Ureter (tissue), 1 donor: ENCODE measurements at places on chromosomes 6 and 20.

DNA sequence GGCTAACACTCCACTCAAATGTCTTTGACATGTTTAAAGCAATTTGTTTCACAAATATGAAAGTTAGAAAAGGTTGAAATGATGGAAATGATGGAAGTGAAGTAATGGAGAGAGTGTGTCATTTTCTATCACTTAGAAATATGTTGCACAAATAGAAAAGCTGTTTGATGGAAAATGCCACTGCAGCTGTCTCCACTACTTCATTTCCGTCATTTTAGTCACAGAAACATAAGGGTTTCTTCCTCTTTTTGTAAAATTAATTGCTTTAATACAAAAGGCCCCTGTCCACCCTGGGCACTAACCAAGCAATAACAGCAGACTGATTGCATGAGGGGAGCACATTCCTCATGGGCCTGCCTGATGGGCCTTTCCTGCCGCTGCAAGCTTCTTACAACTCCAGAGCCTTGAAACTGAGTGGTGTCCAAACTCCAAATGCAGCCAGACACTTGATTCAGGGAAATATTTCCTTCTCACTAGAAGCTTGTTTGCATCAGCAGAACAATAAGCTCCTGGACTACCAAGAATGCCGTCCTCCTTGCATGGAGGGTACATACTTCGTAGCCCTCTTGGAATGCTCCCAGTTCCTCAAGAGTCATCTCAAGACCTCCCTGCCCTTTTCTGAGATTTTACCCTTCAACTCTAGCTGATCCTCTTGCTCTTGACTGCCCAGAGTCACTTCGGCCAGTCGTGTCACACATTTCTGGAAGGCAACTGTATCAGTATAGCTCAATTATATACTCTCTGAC, 36.1 kb downstream of the F13A1 start:
- no peak for DNase-seq

DNA sequence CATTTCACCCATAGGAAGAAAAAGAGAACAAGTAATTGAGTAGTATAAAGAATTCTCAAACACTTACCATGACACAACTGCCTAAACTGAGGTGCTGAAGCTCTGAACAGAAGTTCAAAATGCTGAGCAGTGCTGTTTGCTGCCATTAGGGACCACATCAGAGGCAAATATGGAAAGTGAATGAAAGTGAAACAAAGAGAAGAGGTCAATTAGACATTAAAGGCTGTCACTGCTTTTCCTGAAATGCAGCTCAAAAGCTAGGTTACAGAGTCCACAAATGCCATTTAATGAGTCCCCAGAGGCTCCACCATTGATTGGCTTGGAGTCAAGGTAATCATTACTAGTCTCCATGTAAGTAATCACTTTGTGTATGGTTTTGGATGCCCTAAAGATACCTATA, 46.1 kb downstream of the POU3F2 start:
- DNase-seq, result no peak

DNA sequence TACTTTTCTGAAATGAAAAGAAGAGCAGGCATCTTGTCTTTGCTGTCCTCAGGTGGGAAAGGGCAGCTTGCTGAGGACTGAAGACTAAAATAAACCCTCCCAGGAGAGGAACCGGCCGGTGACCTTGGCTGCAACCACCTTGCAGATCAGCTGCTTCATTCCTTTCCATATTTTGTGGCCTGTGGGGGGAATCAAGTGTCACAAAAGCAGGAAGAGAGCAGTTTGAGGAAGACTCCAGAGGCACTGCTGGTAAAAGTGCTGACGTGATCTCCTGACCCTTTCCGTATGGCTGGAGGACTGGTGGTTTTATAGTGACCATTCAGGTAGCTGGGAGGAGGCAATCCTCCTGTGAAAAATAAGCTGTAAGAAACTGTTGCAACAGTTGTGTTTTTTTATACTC, 157.0 kb downstream of the PLCB4 start:
- DNase-seq, result no peak

GRCh38 chr20:44901974-44902373, 7.9 kb upstream of the PABPC1L start:
- DNase-seq, result no peak

GRCh38 chr6:80489911-80490635, 383.6 kb downstream of the BCKDHB start:
- DNase-seq, result no peak

DNA sequence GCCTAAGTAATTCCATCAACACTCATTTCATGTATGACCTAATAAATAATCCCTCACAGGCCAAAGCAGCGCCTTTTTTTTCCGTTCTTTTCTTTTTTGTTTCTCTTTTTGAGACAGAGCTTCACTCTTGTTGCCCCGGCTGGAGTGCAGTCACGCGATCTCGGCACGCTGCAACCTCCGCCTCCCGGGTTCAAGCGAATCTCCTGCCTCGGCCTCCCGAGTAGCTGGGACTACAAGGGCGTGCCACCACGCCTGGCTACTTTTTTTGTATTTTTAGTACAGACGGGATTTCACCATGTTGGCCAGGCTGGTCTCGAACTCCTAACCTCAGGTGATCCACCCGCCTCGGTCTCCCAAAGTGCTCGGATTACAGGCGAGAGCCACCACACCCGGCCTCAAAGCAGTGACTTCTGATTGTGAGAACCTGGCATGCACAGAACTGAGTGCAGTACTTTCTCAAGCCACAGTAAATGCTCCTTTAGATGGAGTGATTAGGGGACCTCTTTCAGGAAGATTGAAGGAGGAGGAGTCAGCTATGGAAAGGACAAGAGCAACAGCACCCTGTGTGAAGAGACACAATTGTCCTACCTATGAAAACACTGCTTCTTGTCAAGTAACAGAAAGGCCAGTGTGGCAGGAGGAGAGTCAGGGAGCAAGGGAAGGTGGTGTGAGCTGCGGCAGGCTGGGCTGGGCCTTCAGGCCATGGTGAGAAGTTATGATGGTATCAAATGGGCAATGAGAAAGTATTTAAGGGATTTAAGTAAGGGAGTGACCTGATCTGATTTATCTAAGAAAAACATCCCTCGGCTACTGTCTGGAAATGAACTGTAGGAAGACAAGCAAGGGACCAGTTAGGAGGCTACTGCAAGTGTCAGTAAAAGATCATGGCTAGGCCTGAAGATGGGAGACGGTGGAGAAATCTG, 1.7 kb upstream of the SCAF8 start:
- no peak for DNase-seq

GRCh38 chr6:154732538-154733182, 556 bp upstream of the SCAF8 start:
- peak; percentile 49 for DNase-seq

- DNase-seq, result peak; percentile 31
Observed at GRCh38 chr20:57383447-57384347, 7.5 kb upstream of the RBM38 start.
